ENCODE measurements at places on chromosomes 11 and 22.

DNA sequence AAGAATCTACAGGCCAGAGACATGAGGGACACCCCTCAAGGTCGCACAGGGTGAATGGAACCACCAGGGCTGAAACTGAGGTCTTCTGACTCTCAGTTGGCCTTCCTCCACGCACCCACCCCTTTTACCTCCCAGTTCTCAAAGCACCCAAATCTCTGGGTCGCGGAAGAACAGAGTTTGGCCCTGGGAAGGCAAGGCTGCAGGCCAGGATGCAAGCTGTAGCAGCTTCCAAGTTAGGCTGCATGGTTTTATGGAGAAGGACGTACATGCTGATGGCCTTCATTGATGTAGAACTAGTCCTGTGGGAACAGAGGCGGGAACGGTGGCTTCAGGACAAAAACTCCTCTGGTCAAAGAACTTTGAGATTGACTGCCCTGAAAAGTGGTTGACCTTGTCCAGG is 143.5 kb upstream of the B3GAT1 start:
- no peak for DNase-seq

DNA sequence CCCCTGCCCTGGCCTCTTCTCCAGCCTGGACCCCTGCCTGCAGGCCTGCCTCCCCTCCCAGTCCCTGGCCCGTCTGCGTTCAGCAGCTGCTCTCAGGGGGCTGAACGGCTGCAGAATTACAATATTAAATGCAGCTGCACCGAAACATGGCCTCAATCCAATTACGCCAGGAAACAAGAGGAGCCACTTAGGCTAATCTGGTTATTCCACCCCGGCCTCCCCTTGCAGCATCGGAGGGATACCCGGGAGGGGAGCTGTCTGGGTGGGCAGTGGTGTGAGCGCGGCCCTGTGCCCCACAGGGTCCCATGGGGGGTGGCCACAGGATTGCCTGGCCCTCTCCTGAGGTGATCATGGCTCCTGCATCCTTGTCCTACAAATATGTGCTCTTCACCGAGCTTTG is 42.6 kb downstream of the FLRT1 start:
- peak; percentile 65 for DNase-seq

DNA sequence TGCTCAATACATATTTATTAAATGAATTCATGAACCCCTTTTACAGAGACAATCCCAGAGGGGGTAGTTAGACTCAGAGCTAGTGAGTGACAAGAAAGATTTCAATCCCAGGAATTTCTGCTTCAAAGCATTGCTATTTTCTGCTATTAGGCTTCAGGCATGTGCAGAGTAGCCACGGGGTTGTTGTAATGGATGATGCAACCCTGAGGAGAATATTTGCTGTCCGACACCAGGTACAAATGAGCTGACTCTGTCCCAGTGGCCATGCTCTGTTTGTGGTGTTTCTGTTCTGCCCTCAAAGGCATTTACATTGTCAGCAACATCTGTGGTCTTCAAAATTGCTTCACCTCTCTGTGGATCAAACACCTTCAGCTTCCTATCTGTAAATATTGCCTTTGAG is 102.6 kb downstream of the CSNK2A3 start:
- DNase-seq: no peak

DNA sequence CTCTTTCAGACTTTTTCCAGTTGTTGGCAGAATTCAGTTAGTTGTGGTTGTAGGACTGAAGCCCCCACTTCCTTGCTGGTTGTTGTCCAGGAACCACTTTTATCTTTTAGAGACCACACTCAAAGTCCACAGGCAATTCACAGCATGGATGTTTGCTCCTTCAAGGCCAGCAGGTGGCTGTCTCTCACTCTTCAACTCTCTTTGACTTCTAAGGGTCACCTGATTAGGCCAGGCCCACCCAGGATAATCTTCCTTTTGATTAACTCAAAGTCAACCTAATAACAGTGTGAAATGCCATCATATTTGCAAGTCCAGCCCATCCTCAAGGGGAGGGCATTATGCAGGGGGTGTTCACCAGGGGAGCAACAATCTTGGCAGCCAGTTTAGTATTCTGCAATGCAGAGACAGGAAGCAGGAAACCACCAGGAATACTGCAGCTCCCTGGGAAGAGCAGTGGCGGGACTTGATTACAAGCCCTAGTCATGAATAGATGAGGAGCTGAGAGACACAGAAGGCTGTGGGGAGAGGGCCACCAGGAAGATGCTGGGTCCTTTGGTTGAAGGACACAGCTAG is 52.4 kb downstream of the LRRC74B start:
- DNase-seq: no peak

- DNase-seq: no peak
Measured at GRCh38 chr22:36398601-36399471, 11.1 kb upstream of the MYH9 start.

DNA sequence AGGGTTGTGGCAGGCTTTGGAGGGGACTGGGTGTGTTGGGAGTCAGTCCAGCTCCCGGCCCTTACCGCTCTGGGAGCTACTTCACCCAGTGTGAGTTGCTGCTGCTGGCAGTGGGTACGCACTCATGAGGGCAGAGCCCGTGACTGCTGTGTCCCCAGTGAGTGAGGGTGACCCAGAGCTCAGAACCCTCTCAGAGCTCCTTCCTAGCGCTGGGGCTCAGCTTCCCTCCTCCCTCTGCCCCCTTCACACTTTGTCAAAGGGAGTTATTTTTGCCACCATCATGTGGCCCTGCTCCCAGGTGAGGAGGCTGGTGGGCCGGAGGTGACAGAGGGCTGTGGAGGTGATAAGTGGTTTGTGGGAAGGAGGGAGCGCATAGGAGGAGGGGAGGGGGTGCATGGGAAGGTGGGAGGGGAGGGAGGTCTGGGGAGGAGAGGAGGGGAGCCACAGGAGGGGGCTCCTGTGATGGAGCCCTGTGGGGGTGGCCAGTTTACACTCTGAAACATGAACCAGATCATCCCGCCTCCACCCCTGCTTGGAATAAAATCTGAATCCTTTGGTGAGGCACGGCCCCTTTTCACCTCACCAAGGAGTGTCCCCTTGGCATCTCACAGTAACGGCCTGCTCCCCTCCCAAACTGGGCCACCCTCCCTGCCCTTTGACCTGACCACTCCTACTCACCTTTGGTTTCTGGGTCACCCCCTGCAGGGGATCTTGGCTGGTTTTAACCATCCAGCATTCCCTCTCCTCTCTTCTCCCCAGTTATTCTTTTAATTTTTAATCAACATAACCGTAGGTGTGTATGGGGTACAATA is 9.9 kb downstream of the NDUFV1 start:
- DNase-seq: no peak

DNA sequence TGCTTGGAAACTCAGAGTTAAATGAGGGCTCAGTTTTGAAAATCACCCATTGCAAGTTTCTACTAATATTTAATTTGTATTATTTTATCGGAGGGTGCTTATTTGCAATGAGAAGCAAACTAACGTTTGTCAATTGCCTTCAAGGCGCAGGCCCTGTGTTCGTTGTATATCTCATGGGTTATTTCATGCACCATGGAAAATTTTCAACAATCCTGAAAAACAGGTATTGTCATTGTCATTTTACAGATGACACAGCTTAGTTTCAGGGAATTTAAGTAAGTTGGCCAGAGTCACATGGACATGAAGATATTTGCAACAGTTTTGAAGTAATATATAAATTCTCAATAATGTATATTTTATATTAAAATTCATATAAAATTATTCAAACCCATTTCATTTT is 157.7 kb upstream of the MTMR2 start:
- DNase-seq: no peak

GRCh38 chr11:95229993-95230809 is 801 bp downstream of the SESN3 start:
- peak; percentile 6 for DNase-seq

DNA sequence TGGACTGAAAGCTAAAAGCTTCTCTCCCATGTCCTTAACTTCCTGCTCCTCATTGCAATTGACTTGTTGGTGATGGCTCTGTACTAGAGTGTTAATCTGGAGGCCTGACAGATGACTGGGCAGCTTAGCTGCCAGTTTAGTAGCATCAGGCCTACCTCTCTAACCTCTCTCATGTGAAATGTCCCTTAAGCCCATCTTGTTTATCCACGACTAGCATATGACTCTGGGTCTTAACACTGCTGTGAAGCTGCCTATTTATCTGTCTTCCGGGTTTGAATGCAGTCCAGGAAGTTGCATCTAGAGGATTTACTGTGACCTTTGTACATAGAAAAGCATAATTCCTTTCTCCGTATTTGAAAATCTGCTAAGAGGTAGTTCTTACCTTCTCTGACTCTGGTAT is 85.3 kb upstream of the HORMAD2 start:
- peak; percentile 24 for DNase-seq

DNA sequence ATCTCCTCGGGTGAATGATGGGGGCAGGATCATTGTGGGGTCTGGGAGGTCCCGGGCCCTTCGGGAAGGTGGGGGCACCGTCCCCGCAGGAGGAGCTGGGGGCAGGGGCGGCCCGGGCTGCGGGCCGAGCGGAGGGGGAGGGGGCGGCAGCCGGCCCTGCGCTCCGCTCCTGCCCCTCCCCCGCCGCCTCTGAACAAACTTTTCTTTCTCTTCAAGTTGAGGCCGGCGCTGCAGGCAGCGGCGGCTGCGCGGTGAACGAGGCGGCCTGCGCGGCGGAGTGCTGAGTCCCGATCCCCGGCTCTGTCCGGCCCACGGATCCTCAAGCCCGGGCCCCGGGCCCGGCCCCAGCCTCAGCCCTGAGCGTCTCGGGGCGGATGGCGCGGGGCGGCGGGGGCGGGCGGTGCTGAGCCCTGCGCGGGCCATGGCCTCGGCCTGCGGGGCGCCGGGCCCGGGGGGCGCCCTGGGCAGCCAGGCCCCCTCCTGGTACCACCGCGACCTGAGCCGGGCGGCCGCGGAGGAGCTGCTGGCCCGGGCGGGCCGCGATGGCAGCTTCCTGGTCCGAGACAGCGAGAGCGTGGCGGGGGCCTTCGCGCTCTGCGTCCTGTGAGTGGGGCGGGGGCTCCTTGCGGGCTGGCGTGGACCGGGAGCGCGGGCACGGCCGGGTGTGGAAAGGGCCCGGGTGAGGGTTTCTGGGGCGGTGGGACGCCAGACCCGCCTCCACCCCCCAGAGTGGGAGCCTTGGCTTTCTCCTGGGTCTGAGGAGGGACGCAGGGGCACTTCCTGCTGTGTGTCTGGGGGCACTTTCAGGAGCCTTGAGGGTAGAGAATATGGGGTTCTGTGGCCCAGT is at the start of gene INPPL1:
TSS of gene INPPL1 (plus strand) at position 204 of the 847 bp plus-strand sequence. CDS start at position 422, 218 bp downstream.
- DNase-seq: no peak

DNA sequence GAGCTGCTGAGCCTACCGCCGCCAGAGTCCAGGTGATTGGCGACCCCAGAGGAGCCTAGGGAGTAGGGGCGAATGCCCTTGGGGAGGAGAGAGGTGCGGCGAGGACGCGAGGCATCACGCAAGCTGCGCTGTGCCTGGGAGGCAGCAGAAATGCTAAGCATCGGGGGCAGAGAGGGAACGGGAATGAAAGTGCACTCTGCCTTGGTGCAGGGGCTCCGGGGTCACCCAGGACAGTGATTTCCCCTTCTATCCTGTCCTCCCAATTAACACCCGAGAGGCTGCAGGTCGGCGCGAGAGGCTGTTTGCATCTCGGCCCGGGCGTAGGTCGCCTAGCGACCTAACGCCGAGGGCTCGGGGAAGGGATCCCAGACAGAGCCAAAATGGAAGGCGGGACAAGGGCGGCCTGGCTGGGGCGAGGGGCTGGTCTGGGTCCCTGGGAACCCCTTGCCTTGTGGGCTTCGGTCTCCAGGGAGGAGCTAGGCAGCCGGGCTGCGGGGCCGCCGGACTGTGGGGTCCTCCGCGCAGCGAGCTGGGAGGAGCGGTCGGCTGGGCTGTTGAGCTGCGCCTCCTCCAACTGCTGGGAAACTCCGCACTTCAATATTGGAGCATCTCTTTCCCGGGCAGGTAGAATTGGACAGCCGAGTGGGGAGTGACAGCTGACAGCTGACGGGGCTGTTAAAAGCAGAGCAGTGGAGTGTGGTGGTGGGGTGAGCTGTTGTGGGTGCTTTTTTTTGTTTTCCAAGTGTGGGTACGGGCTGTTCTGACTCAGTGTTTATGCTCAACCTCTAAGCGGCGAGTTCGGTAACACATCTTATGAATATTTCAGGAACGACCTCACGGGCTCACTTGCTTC is 657 bp downstream of the ELMOD1 start:
- DNase-seq: no peak

GRCh38 chr22:38901111-38901641 is 29.2 kb upstream of the CBX6 start:
- DNase-seq: no peak

Data from NCI-H524 treated with DMSO at 0.1 percent for 48 hours (cell line).